D721Med (cell line): ENCODE measurements at places on chromosomes 12 and 14.

- DNase-seq, result no peak
Measured at GRCh38 chr12:132602572-132603239, 7.7 kb downstream of the LRCOL1 start.

DNA sequence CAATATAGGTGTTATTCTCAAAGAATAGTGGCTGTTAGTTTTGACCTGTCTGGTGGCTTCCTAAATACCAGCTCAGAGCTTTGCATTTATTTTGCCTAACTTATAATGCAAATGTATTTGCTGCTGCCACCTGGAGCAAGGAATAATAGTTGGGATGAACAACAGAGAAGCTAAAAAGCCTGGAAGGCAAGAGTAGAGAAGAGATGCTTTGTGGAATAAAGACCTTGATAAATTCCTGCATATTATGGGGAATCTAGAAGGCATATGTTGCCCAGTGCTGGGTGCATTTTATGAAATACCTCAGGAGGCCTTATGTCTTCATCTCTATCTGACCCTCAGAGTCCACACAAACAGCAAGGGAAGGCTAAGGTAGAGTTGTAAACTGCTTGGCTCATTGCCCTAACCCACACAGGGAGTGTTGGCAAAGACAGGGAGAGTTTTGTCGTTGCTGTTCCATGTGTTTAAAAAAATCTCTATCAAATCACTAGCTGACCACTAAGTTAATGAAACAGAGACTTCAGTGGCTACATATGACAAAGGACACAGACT is 53.7 kb upstream of the SCAF11 start:
- DNase-seq, result no peak

DNA sequence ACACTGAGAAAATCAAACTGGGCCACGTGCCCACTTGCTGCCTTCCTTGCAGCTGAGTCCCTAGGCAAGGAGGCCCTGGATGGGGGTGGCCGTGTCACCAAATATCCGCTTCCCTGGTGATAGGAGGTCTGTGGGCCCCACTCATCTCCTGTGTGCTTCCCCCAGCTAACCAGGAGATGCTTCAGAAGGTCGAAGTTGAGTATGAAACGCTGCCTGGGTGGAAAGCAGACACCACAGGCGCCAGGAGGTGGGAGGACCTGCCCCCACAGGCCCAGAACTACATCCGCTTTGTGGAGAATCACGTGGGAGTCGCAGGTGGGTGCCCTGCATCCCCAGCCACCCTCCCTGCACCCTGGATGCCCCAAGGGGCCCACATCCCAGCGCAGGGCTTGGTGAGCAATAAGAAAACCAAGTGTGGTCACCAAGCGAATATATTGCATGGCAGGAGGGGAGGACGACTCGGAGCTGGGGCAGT is 6.8 kb upstream of the SIVA1 start:
- no peak for DNase-seq

DNA sequence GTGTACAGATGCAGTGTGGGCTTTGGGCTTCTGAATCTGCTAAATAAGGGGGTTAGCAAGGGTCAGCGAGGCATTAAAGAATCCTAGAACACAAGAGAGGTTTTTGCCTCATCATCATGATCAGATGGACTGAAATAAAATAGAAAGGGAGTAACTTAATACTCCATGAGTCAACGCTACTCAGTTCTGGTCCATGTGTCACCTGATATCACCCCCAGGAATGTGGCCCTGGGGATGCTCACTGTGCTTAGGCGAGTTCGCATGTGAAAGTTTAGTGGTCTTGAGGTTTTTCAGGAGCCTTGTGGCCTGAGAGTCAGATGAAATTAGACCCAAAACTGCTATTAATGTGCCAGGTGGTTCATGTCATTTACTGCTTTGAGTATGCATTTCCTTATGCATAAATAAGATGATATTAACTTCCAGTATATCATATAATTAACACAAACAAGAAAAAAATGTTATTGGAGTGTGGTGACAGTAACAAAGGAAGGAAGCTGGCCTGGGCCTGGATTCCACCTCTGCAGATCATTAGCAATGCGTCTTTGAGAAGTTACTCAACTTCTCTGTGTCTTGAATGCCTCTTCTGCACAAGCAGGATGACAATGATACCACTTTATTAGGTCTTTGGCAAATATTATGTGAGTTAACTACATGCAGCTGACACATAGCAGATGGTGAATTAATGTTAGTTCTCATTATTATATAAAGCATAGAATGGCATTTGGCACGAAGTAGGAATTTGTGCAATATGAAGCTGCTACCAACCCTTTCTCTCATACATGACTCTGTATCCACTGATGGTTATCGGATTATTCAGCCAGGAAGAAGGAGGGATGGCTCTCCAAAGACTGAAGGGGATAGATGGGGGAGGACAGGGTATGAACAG is 1272.6 kb downstream of the AACS start:
- no peak for DNase-seq

GRCh38 chr12:105329926-105330282 is 587 bp upstream of the C12orf75 start:
- DNase-seq, result no peak

GRCh38 chr12:92481066-92481465 is 221.7 kb upstream of the PLEKHG7 start:
- DNase-seq, result no peak

- DNase-seq, result no peak
Measured at GRCh38 chr12:24066097-24066496, 116.6 kb upstream of the SOX5 start.

- DNase-seq, result no peak
Measured at GRCh38 chr12:114852976-114853529, 169.1 kb upstream of the TBX3 start.

DNA sequence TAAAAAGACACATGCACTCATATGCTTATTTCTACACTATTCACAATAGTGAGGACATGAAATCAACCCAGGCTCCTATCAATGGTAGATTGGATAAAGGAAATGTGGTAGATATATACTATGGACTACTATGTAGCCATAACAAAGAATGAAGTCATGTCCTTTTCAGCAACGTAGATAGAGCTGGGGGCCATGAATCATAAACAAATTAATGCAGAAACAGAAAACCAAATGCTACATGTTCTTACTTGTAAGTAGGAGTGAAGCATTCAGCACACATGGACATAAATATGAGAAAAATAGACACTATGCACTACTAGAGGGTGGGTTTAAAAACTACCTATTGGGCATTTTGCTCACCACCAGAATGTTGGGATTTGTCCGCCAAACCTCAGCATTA is 278.0 kb upstream of the MIS18BP1 start:
- no peak for DNase-seq

DNA sequence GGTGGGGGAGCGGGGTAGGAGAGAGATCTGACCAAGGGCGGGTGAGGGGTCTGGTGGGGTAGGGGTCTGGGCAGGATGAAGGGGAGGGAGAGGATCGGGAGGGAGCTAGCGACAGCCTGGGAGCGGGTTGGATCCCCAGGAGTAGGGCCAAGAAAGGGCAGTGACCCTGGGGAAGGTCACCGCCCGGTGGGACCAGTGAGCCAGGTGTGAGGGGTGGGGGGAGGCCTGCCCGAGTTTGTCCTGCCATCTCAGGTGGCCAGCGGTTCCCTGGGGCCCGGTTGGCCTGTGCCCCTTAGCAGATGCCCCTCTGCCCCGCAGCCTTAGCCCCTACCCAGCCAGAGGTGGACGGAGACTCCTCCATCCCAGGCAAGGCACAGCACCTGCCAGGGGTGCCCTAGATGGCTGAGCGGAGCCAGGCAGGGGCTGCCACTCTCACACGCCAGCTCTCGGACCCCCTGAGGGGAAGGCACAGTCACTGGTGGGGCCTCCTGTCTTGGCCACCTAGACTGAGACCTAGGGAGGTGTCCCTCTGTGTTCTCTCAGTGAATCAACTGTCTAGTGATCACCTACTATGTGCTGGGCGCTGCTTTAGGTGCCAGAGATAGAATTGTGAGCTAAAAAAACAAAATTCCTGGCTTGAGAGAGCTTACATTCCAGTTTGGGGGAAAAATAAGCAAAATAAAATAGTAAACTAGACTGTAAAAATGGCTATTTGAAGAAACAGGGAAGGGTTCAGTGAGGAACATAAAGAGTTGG is 629 bp upstream of the TTC7B start:
- no peak for DNase-seq

GRCh38 chr14:21039585-21040369 is 2.4 kb upstream of the RNASE7 start:
- DNase-seq, result no peak

DNA sequence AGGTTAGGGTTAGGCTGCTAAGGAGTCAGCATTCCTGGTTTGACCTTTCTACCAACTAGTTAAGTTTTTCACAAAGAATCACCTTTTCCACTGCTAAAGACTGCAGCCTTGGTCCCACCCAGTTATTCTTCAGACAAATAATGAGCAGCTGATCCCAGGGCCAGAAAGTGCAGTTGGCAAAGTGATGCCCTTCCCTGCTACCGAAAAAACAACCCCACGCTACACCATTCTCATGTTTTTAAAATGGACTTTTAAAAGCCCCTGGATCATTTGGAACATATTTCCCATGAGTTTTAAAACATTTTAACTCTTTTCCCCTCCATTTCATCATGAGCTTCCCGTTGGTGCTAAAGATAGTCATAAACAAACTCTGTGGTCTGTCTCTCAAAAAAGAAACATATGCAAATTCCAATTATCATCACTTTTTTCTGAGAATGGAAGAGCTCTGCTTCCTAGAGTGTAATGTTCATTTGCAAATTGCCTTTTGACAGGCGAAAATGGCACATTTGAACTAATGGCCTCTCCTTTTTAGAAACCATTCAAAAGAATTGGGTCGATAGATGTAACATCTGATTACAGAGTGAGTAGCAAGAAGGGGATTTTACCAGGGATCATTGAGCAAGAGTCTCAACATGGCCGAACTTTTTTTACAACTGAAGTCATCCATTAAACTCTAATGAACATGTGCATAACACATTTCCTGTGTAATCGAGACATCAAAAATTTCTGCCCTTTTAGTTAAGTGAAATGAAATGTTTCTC is 129.3 kb upstream of the RAP1B start:
- no peak for DNase-seq
